Mammary microvascular endothelial cell (primary cell): ENCODE measurements at places on chromosomes 7 and 10. TPM values are rescaled to one million over a fixed set of nuclear protein-coding genes. Genes with fewer than 3 reads are reported as not detected.

Gene SPDYE5
- total RNA-seq, result not detected in 2 replicates

Gene ZDHHC6
- 22.1 and 22.8 TPM in 2 replicates for total RNA-seq

Gene UCMA
- total RNA-seq, result not detected in 2 replicates

Gene MOGAT3
- total RNA-seq, result not detected in 2 replicates

Gene SRRT
- total RNA-seq, result 67.0 and 81.0 TPM in 2 replicates

Gene RNF148
- total RNA-seq, result 0.40 and 0.44 TPM in 2 replicates

Gene STEAP4
- not detected in 2 replicates for total RNA-seq

Gene ELOVL3
- total RNA-seq, result not detected in 2 replicates

Gene GJD4
- total RNA-seq, result not detected in 2 replicates

Gene ITPRID1
- not detected in 2 replicates for total RNA-seq

Gene NUDT1
- 43.9 and 44.4 TPM in 2 replicates for total RNA-seq
